ENCODE measurements at places on chromosomes 16 and 17.
A peak's percentile ranks its signal among the peaks of the same experiment; 100 is the strongest.

GRCh38 chr17:67629971-67630320, 87.8 kb upstream of the NOL11 start:
- peak; percentile 34 for DNase-seq

- no peak for DNase-seq
These were observed 129.5 kb downstream of the ABCC6 start for GRCh38 chr16:16093628-16094332.

GRCh38 chr17:2745317-2746037, 4.0 kb downstream of the CCDC92B start:
- no peak for DNase-seq

DNA sequence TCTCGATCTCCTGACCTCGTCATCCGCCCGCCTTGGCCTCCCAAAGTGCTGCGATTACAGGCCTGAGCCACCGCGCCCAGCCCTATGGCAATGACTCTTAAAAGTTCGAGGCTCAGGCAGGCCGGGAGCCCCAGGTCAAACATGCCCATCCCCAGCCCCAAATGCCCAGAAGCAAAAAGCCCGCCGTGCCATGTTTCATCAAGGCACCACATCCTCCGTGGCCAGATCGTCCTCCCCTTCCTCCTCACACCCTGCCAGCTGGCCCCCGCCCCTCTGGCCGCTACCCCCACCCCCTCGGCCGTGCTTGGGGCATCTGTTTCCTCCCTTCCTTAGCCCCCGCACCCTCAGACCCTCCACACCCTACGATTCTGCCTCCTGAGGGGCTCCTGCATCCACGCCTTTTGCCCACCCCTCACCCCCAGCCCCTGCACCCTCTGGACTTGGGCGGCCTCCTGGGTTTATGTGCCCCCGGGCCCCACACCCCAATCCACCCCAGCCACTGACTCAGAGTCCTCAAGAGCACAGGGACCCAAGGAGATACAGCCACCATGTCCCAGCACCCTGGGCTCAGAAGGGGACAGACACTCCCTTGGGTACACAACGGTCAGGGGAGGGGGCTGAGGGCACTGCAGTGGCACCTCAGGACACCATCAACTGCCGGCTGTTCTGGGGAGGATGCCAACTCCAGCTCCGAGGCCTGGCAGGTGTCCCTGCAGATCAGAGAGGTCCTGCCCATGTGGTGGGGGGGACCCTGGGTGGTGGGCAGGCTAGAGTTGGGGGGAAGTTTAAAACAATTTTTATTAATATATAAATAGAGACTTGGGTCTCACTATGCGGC, 7.1 kb downstream of the CTRB1 start:
- DNase-seq: no peak

- no peak for DNase-seq
These were observed 10.9 kb upstream of the FAM171A2 start for GRCh38 chr17:44374306-44375195.

- DNase-seq: no peak
These were observed 326 bp downstream of the SRCIN1 start for GRCh38 chr17:38605411-38605840.

- peak; percentile 81 for DNase-seq
These were observed 31.7 kb downstream of the OSBPL7 start for GRCh38 chr17:47789611-47790561.

GRCh38 chr17:33200587-33200986, 92.5 kb downstream of the ASIC2 start:
- no peak for DNase-seq

GRCh38 chr16:28984619-28985135, at the start of gene LAT:
TSS of gene LAT (plus strand) at chr16:28985052. CDS start at chr16:28985418, 366 bp downstream.
- no peak for DNase-seq

GRCh38 chr17:32258383-32259140, 7.1 kb upstream of the RHBDL3 start:
- peak; percentile 52 for DNase-seq

DNA sequence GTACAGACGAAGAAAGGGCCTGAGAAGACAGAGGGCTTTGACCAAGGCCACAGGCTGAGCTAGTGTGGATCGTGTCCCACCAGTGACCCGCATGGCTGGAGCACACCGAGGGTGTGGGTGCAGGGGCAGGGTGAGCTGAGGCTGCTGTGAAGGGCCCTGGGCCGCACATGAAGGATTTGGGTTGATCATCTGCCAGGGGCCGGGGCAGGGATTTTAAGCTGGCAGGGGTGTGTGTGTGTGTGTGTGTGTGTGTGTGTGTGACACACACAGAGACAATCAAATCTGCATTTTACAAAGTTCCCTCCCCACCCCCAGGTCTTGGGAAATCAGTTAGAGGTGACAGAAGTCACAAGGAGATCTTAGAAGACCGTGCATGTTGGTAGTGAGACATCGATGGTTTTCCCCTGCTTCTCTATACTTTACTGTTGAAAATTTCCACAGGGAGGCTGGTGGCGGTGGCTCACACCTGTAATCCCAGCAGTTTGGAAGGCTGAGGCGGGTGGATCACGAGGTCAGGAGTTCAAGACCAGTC, 65.2 kb downstream of the SRCIN1 start:
- DNase-seq: no peak

GRCh38 chr16:2152695-2153506, 2.7 kb upstream of the TRAF7 start:
- DNase-seq: no peak

- DNase-seq: no peak
These were observed 48.3 kb downstream of the CCT6B start for GRCh38 chr17:34913001-34913400.

DNA sequence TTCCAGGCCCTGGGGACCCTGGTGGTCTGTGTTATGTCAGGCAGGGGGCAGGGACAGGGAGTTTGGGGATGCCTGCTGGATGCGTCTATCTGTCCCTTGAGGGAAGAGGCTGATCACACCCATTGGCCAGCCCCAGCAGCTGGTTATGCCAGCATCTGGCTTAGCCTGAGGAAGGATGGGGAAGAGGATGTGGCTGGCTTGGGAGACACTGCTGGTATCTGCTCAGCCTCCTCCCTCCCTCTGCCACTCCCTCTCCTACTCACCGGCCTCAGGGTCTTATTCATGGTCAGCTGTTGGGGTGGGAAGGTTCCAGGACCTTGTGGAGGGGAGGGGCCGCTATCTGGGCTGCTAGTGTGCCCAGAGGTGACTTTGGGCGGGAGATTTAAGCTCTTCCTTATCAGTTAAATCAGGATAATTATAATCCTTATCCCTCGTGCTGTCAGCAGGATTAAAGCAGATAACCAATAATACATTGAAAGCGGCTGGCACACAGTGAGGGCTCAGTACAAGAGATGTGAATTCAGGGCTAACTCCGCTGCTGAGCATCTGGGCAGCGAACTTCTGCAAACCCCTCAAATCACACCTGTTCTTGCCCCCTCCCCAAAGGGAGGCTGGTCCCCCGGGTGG, 36.0 kb upstream of the MLKL start:
- no peak for DNase-seq

GRCh38 chr16:85028685-85029407, 1.3 kb downstream of the KIAA0513 start:
- DNase-seq: no peak

DNA sequence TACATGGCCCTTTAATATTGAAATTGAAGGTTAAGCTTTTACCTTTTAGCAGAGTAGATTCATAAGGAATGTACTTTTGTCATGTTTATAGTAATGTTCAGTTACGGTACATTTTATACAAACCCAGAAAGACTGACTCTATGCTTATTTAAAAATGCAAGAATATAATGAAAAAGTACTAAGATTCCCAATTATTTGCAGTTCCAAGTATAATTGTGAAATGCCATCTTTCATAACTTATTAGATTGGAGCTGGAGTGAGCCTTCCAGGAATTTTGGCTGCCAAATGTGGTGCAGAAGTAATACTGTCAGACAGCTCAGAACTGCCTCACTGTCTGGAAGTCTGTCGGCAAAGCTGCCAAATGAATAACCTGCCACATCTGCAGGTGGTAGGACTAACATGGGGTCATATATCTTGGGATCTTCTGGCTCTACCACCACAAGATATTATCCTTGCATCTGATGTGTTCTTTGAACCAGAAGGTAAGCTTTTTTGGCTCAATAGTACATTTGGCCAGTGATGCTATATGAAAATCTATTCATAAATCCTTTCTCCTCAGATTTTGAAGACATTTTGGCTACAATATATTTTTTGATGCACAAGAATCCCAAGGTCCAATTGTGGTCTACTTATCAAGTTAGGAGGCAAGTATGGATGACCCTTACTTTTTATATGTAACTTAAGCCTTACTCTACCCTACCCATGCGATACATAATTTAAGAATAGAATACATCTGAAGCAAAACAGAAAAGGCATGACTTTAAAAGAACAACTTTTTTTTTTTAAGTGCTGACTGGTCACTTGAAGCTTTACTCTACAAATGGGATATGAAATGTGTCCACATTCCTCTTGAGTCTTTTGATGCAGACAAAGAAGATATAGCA, 4.2 kb downstream of the SRSF2 start:
- DNase-seq: no peak

DNA sequence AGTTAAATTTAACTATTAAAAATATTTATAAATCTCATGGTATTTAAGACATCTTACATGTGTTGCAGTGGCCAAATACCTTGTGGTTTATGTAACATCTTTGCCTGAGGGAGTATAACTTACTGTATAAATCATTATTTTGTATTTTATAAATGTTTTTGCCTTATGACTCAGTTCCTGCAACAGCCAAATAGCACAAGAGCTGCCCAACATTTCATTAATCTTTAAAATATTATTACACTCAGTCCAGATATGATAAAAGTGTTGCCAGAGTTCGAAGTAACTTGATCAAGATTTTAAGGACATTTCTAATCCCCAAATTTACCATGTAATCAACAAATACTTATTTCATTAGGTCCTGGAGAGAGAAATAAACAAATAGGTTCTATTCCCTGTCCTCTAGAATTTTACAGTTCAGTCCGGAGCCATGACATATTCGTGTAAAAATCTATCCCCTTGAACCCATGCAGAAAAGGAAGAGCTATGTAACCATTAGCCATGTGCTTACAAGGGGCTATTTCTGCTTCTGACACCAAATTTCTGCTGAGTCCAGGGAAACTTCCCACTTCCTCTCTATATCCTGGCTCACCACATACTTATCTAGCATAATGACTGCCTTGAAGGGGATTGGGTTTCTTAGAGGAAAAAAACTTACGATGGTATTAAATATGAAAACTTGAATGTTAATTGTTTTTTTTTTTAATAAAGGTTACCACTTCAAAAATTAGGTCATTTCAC, 44.0 kb downstream of the IRX6 start:
- DNase-seq: no peak

DNA sequence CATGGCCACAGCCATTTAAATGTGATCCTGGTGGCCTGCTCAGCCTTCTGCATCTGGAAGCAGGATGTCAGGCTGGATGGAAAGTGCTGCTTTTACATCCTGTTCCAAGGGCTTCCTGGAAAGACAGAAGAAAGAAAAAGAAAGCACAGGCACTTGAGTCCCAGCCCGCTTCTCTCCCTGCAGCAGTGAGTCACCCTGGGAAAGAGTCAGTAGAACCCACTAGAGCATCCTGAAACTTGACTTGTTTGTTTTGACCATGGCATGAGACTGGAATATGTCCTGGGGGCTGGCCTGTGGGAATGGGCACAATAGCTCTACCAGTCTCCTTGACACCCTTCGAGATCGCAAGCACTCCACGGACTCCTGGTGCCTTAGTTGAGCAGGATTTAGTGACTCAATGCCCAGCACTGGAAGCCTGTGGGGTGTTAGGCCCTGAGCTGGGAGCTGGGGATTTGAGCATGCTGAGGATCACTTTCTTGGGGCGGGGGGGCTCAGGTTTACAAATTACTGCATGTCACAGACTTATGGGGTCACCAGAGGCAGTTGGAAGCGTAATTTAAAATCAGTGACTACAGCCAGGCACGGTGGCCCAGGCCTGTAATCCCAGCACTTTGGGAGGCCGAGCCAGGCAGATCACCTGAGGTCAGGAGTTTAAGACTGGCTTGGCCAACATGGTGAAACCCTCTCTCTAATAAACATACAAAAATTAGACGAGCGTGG, 22.1 kb upstream of the GNA13 start:
- DNase-seq: no peak

DNA sequence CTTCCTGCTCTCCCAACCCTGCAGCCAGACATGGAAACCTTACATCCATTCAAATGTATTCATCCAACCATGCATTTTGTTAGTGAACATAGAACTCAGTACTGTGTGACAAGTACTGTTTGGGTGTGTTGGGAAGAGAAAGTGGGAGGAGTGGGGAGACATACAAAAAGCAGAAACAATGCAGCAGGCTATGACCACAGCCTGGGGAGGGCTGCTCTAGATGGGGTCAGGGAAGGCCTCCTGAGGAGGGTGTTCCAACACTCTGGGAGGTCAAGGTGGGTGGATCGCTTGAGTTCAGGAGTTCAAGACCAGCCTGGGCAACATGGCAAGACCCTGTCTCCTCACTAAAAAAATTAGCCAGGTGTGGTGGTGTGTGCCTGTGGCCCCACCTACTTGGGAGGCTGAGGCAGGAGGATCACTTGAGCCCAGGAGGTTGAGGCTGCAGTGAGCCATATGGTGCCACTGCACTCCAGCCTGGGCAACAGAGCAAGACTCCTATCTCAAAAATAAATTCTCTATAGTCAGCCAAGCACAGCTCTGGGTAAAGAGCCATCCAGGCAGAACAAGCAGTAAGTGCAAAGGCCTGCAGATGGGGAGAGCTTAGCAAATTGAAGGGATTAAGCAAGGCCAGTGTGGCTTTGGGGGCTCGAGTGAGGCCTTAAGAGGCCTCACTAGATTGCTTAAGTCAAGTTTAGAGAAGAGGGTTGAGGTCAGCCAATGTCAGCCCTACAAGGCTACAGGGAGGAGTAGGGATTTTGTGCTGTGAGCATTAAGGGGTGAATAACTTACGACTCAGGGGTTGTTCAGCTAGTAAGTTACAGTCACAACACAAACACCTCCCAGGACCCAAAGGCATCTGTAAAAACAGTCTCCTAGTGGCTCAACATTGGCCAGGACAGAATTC, 5.5 kb downstream of the SLC13A2 start:
- no peak for DNase-seq

GRCh38 chr17:38608648-38609047, 2.9 kb upstream of the SRCIN1 start:
- DNase-seq: no peak

GRCh38 chr17:66542129-66542966, 239.9 kb downstream of the PRKCA start:
- no peak for DNase-seq

DNA sequence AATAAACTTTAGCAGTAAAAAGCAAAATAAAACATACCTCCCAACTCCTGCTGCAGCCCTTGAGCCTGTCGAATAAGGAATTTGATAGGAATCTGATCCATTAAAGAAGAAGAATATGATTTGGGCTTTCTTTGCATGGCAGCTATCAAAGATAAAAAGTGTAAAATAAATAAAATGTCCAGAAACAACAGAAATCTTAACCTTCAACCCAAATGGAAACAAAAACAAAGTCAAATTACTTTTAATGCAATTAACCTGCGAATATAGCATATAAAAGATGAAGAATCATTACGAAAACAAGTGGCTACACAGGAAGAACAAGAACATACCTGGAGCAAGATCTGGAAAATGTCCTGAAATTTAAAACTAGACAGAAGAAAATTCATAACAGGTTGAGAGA, 21.5 kb upstream of the BRIP1 start:
- no peak for DNase-seq
